ENCODE measurements at places on chromosomes 3 and 15. TPM values are rescaled to one million over a fixed set of nuclear protein-coding genes. Genes with fewer than 3 reads are reported as not detected.
A peak's percentile ranks its signal among the peaks of the same experiment; 100 is the strongest.

The CD200 gene
- total RNA-seq: 67.9 TPM

The SH2D7 gene
- total RNA-seq: not detected

The ZMYND10 gene
- 1.3 TPM for total RNA-seq

The NPAP1 gene
- total RNA-seq: 0.07 TPM

The CASR gene
- not detected for total RNA-seq

The IL17RD gene
- total RNA-seq: 31.1 TPM

DNA sequence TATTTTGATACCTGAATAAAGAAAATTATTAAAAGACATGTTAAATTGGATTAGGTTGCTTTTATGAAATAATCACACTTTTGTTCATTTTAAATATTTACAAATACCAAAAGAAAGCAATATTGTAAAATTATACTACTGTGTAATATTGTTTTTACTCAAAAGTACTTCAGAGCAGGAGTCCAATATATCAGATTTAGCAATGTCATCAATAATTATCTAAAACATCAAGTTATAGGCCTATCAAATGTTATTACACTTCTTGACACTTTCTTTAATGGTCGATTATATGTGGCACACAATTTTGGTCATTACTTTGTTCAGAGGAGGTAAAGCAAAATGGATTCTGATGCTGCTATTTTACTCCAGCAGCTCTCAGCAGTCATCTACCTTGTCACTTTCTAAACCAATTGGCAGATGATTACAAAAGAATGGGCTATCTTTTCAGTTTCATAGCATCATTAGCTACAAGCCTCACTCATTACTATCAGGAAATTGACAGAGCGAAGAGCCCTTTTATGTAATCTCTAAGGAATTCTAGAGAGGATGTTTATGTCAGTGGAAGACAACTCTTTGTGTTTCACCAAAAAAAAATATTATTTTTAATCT, 318.6 kb downstream of the PLOD2 start:
- no peak overlapping the region for H3K27ac ChIP-seq
- H3K36me3 ChIP-seq: no peaks in the 10 kb centered on the region
- H3K4me1 ChIP-seq: no peaks in the 10 kb centered on the region
- H3K27me3 ChIP-seq: no peaks in the 10 kb centered on the region

- no peaks in the 10 kb centered on the region for H3K27me3 ChIP-seq
- no peaks in the 10 kb centered on the region for H3K36me3 ChIP-seq
- H3K27ac ChIP-seq: peak overlapping the region; percentile 55
- H3K4me3 ChIP-seq: peak overlapping the region; percentile 81
- peaks cover 24% of the 10 kb centered on the region for H3K4me1 ChIP-seq
- no peak for DNase-seq
These were observed 65.6 kb upstream of the HEG1 start for GRCh38 chr3:125121246-125122010.

DNA sequence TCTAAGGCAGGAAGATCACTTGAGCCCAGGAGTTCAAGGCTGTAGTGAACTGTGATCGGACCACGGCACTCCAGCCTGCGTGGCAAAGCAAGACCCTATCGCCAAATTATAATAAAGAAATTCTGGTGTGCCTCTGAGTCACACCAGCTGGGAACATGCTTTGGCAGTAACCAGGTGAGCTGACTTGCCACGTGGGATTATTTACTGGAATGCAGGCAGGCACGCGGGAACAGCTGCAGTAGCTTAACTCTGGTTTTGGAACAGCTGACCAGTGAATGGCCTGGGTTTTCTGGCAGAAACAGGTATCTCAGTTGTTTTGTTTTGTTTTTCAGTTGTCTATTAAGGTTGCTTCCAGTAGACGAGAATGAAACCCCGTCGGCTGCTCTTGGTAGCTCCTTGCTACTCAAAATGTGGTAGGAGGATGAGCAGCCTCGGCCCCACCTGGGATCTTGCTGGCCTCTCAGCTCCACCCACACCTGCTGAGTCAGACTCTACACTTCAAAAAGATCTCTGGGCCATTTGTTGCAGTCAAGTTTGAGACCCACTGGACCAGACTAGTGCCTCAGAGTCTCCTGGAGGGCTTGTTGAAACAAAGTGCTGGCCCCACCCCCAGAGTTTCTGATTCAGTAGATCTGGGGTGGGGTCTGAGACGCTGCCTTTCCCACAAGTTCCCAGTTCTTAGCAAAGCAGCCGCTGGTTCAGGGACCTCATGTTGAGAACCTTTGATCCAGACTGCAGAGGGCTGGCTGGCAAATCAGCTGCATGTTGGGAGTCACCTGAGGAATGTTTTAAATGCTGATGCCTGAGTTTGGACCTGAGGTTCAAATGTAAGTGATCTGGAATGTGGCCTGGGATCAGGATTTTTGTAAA, 26.6 kb downstream of the IDH2 start:
- peaks cover 9% of the 10 kb centered on the region for H3K27me3 ChIP-seq
- H3K4me1 ChIP-seq: no peaks in the 10 kb centered on the region
- DNase-seq: no peak
- no peaks in the 10 kb centered on the region for H3K36me3 ChIP-seq
- H3K27ac ChIP-seq: no peak overlapping the region

GRCh38 chr15:88378188-88378637, 89.0 kb downstream of the MRPL46 start:
- H3K36me3 ChIP-seq: no peaks in the 10 kb centered on the region
- H3K4me1 ChIP-seq: peaks cover 1% of the 10 kb centered on the region
- peaks cover 3% of the 10 kb centered on the region for H3K27me3 ChIP-seq
- no peak for DNase-seq
- no peak overlapping the region for H3K27ac ChIP-seq

DNA sequence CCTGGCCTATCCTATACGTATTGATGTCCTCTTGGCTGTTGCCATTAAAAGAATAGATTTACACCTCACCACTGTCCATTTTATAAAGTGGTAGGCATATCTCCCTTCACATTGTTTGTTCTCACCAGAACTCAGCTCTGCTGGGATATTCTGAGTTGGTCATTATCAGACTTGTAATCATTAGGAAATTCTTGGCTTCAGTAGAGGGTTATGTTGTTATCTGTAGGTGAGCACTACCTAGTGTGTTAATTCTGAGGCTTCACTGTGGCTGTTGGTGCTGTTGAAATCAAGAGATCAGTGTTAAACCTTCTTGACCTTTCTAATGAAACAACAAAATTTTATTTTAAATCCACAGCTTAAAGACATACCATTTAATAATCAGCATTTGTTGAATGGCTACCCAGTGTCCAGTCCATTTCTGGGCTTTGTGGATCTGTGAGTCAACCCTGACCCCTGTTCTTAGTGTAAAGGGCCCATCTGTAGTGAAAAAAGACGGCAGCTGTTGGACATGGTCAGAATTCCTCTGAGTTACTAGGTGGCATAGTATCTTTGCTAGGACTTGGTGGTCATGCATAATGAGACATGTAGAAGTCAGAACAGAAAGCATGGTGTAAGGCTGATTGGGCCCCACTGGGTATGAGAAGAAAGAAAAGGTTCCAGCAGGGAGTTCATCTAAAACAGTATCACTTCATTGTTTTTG, 32.9 kb upstream of the P4HTM start:
- no peak overlapping the region for H3K27ac ChIP-seq
- no peaks in the 10 kb centered on the region for H3K36me3 ChIP-seq
- H3K4me1 ChIP-seq: peaks cover 14% of the 10 kb centered on the region

GRCh38 chr3:106616556-106616955, 747.7 kb upstream of the CBLB start:
- no peak overlapping the region for H3K27ac ChIP-seq
- DNase-seq: no peak
- no peak overlapping the region for H3K4me3 ChIP-seq
- H3K27me3 ChIP-seq: no peaks in the 10 kb centered on the region

- no peak for DNase-seq
- no peaks in the 10 kb centered on the region for H3K36me3 ChIP-seq
- no peaks in the 10 kb centered on the region for H3K27me3 ChIP-seq
- H3K27ac ChIP-seq: no peak overlapping the region
These were observed 869.8 kb upstream of the CFAP20DC start for GRCh38 chr3:59919586-59919985.

DNA sequence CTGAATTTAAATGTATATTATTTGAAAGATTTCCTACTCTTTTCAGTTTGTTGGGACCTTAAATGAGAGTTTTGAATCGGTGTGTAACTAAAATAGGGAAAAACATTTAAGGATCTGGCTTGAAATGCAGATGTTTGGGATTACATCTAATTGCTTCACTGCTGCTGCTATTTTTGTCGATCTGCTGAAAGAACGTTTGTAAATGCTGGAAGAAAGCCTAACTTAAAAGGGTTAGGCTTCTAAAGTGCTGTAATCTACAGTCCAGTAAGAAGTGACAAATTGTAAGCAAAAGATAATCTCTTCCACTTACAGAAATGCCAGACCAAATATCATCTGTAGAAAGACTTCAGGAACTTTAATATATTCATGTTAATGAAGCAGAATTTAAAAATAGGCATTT, 691.6 kb downstream of the ZNF385D start:
- H3K27me3 ChIP-seq: no peaks in the 10 kb centered on the region
- H3K4me3 ChIP-seq: no peak overlapping the region
- no peaks in the 10 kb centered on the region for H3K36me3 ChIP-seq

DNA sequence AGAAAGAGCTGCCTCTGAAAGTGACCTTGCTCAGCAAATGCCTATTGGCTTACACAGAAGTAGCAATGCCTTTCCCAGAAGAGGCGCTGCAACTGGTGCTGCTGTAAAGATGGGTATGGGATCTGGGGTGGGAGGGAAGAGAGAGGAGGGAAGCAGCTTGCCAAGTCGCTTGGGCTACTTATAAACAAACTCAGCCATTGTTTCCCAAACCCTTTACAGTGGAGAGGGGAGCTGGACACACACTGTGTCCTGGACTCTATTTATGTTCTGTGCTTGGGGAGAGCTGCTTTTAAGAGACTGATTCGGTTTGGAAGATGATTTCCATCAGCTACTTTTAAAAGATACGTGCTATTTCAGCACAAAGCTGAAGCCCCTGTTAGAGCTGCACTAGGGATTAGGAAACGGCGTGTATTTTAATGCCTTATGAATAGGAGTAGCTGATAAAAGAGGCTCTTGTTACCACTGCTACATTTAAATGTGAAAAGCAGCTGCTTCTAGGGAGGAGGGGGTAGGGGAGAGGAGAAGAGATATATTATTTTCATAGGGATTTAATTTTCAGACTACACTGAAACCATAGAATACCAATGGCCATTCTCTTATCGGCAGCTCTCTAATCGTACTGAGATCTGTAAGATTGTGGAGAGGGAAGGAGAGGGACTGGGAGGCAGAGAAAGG, 440.6 kb downstream of the MCTP2 start:
- no peak overlapping the region for H3K27ac ChIP-seq
- peak; percentile 31 for DNase-seq
- no peak overlapping the region for H3K4me3 ChIP-seq

DNA sequence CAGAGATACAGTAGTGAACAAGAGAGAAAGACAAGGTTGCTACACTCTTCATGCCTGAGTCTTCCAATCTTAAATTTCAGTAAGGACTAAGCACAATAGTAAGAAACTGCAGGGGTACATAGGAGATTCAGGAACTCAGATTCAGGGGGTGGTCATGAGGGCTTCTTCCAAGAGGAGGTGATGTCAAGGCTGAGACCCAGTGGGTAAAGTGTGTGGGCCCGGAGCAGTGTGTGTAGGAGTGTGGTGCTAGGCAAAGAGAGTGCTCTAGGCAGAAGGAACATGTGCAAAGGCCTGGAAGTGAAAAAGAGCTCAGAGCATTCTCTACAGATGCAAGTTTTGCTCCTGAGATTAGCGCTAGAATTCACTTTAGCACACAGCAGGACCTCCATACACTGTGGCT, 102.9 kb upstream of the SPATA12 start:
- H3K4me3 ChIP-seq: no peak overlapping the region
- H3K27ac ChIP-seq: no peak overlapping the region
- H3K36me3 ChIP-seq: no peaks in the 10 kb centered on the region
- H3K27me3 ChIP-seq: peaks cover 8% of the 10 kb centered on the region
- H3K4me1 ChIP-seq: peaks cover 10% of the 10 kb centered on the region

DNA sequence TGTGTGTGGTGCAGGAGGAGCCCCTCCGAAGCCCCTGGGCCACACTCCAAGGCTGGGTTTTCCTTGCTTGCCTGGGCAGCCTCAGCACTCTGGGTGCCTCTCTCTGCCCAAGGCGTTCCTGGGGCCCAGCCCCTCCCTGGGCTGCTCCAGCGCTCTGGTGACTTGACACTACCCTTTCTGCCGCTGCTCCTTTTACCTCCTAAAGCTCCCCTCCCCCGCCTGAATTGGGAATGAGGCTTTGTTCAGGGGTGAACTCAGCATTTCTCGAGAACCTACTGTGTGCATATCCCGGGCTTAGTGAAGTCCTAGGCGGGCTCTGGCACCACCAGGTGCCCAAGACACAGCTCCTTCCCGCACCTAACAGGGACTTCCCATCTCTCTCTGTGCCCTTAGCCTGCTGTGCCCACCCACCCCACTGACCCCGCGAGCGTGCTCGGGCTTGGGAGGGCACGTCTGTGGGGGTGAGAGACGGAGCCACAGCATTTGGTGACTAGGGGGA, 1.2 kb upstream of the BAHD1 start:
- H3K36me3 ChIP-seq: no peaks in the 10 kb centered on the region
- peak overlapping the region; percentile 97 for H3K4me3 ChIP-seq
- DNase-seq: peak; percentile 44
- peak overlapping the region; percentile 91 for H3K27ac ChIP-seq

GRCh38 chr3:158976966-158977365, 175.1 kb downstream of the MFSD1 start:
- no peak for DNase-seq
- no peak overlapping the region for H3K4me3 ChIP-seq
- H3K4me1 ChIP-seq: no peaks in the 10 kb centered on the region

- H3K27ac ChIP-seq: no peak overlapping the region
- H3K36me3 ChIP-seq: peaks cover 27% of the 10 kb centered on the region
- H3K4me3 ChIP-seq: no peak overlapping the region
- H3K27me3 ChIP-seq: no peaks in the 10 kb centered on the region
These were observed 122.7 kb upstream of the MNS1 start for GRCh38 chr15:56587686-56588085.

- no peaks in the 10 kb centered on the region for H3K36me3 ChIP-seq
- no peak for DNase-seq
- H3K27ac ChIP-seq: no peak overlapping the region
- H3K27me3 ChIP-seq: peaks cover 6% of the 10 kb centered on the region
- H3K4me1 ChIP-seq: peaks cover 4% of the 10 kb centered on the region
- no peak overlapping the region for H3K4me3 ChIP-seq
These were observed 288.6 kb downstream of the UACA start for GRCh38 chr15:70474471-70475406.

DNA sequence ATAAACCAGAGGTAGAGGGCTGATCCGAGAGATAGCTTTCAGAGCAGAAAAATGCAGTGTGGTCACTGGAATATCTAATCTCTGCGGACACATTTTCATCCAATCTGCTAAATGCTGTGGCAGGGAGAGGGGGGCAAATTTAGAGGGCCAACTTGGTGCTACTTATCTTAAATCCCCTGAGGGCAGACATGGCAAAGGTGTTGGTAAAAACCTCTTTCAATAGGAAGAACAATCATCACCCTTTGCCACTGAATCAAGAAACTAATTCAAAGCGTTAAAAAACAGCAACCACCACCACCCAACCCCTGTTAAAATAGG, 152.9 kb downstream of the MECOM start:
- peaks cover 9% of the 10 kb centered on the region for H3K4me1 ChIP-seq
- H3K4me3 ChIP-seq: no peak overlapping the region
- DNase-seq: no peak
- no peak overlapping the region for H3K27ac ChIP-seq

- no peak for DNase-seq
- H3K36me3 ChIP-seq: peaks cover 6% of the 10 kb centered on the region
- no peak overlapping the region for H3K27ac ChIP-seq
- peaks cover 3% of the 10 kb centered on the region for H3K27me3 ChIP-seq
These were observed 214.3 kb downstream of the OXSM start for GRCh38 chr3:26004172-26004571.

- no peaks in the 10 kb centered on the region for H3K36me3 ChIP-seq
- no peaks in the 10 kb centered on the region for H3K27me3 ChIP-seq
- no peak overlapping the region for H3K4me3 ChIP-seq
- H3K4me1 ChIP-seq: no peaks in the 10 kb centered on the region
- no peak overlapping the region for H3K27ac ChIP-seq
These were observed 49.3 kb upstream of the XCR1 start for GRCh38 chr3:46076606-46077005.

Data from glutamatergic neuron (in vitro differentiated cells).